ENCODE measurements at places on chromosomes 2 and 18. TPM values are rescaled to one million over a fixed set of nuclear protein-coding genes. Genes with fewer than 3 reads are reported as not detected.

CAPN10 gene
- polyA plus RNA-seq = 40.7 TPM

ANKRD62 gene
- not detected for polyA plus RNA-seq

DCAF17 gene
- 13.7 TPM for polyA plus RNA-seq

ATP6V1B1 gene
- 1.6 TPM for polyA plus RNA-seq

GPAT2 gene
- not detected for polyA plus RNA-seq

GNAL gene
- polyA plus RNA-seq = 0.63 TPM

HMSD gene
- polyA plus RNA-seq = not detected
